ENCODE measurements at places on chromosomes 1 and 21. TPM values are rescaled to one million over a fixed set of nuclear protein-coding genes. Genes with fewer than 3 reads are reported as not detected.

Gene RGS5
- total RNA-seq = 21.0 TPM

Gene NR5A2
- total RNA-seq = 27.8 TPM

Gene ITLN2
- total RNA-seq = 0.27 TPM

Gene CLCNKA
- total RNA-seq = not detected

Gene ANGPTL3
- total RNA-seq = not detected

Measured in thoracic aorta endothelial cell (primary cell).